ENCODE measurements at places on chromosomes 16 and 17. TPM values are rescaled to one million over a fixed set of nuclear protein-coding genes. Genes with fewer than 3 reads are reported as not detected.

MMP2 gene
- total RNA-seq, result 350 TPM

CHRNE gene
- total RNA-seq, result 0.16 TPM

SCPEP1 gene
- 18.4 TPM for total RNA-seq

EVI2A gene
- total RNA-seq, result not detected

MPP3 gene
- total RNA-seq, result 6.0 TPM

CORO6 gene
- total RNA-seq, result 1.3 TPM

TMEM220 gene
- 3.1 TPM for total RNA-seq

APOH gene
- total RNA-seq, result not detected

PLCG2 gene
- total RNA-seq, result 1.3 TPM

NDE1 gene
- 28.9 TPM for total RNA-seq

SNTB2 gene
- total RNA-seq, result 29.8 TPM

AGRP gene
- not detected for total RNA-seq

VWA3A gene
- total RNA-seq, result not detected

TBC1D3 gene
- not detected for total RNA-seq

KRT13 gene
- total RNA-seq, result not detected

ARHGAP44 gene
- total RNA-seq, result 1.8 TPM

APOBR gene
- not detected for total RNA-seq

SLC6A2 gene
- total RNA-seq, result not detected

ANKS3 gene
- total RNA-seq, result 27.8 TPM

PYDC1 gene
- not detected for total RNA-seq

MT1F gene
- 25.0 TPM for total RNA-seq

GAA gene
- 27.7 TPM for total RNA-seq

KRT17 gene
- total RNA-seq, result 2.3 TPM

FOXL1 gene
- 25.6 TPM for total RNA-seq

C1QBP gene
- 271 TPM for total RNA-seq

ALOX12 gene
- total RNA-seq, result under 0.01 TPM

PPP1R27 gene
- total RNA-seq, result not detected

SCIMP gene
- total RNA-seq, result not detected

KRTAP16-1 gene
- total RNA-seq, result not detected

FZD2 gene
- total RNA-seq, result 50.3 TPM

JUP gene
- 302 TPM for total RNA-seq

FSCN2 gene
- total RNA-seq, result not detected

CCL7 gene
- not detected for total RNA-seq
